ENCODE measurements at places on chromosomes 7 and 10. TPM values are rescaled to one million over a fixed set of nuclear protein-coding genes. Genes with fewer than 3 reads are reported as not detected.

GRCh38 chr7:147811923-147812322 is 778.6 kb upstream of the C7orf33 start:
- H3K4me1 ChIP-seq, result no peaks in the 10 kb centered on the region
- DNase-seq, result no peak
- H3K4me3 ChIP-seq, result no peak overlapping the region
- H3K36me3 ChIP-seq, result no peaks in the 10 kb centered on the region
- no peak overlapping the region for H3K27ac ChIP-seq

Gene WDR86
- total RNA-seq, result not detected

GRCh38 chr10:98300526-98301229 is 32.7 kb upstream of the LOXL4 start:
- H3K27ac ChIP-seq, result no peak overlapping the region
- H3K4me1 ChIP-seq, result no peaks in the 10 kb centered on the region
- peaks cover 3% of the 10 kb centered on the region for H3K27me3 ChIP-seq
- no peak for DNase-seq
- H3K36me3 ChIP-seq, result no peaks in the 10 kb centered on the region
- H3K4me3 ChIP-seq, result no peak overlapping the region

GRCh38 chr7:45699015-45699309 is 124.8 kb downstream of the ADCY1 start:
- no peak overlapping the region for H3K4me3 ChIP-seq
- peaks cover 5% of the 10 kb centered on the region for H3K27me3 ChIP-seq
- H3K27ac ChIP-seq, result no peak overlapping the region
- DNase-seq, result no peak
- H3K36me3 ChIP-seq, result no peaks in the 10 kb centered on the region
- H3K4me1 ChIP-seq, result no peaks in the 10 kb centered on the region

Gene TEX36
- total RNA-seq, result not detected

Gene IFRD1
- total RNA-seq, result 97.1 TPM

DNA sequence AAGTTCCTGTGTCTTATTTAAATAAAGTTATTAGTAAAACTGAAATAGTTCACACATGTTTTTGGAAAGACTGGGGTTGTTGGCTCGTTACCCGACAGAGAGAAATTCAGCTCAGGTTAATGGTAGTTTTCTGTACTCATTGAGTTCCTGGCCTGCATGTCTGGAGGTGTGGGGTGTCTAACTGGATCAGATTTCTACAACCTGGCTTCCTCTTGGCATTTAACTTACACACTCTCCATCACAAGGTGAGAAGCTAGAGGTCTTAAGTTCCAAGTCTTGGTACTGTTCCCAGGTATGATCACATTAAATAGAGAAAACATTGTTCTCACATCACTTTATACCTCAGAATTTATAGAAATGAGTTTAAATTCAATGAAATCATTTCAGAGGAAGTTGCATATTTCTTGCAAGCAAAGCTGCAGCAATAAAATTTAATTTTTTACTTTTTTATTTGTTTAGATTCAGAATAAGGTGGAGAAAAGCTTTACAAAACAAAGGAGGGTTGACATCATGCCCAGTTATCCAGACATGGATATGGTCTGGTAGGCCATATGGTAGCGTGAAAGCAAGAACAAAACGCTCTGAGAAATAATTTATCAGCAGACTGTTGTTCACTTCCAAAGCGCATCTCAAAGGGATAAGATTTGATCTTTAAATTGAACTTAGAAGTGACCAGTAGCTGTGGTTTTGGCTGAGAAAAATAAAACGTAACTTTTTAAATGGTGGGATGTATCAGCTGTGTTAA is 120.6 kb downstream of the GLCCI1 start:
- DNase-seq, result no peak
- H3K4me1 ChIP-seq, result no peaks in the 10 kb centered on the region
- H3K36me3 ChIP-seq, result peaks cover 31% of the 10 kb centered on the region
- no peaks in the 10 kb centered on the region for H3K27me3 ChIP-seq
- H3K4me3 ChIP-seq, result no peak overlapping the region

DNA sequence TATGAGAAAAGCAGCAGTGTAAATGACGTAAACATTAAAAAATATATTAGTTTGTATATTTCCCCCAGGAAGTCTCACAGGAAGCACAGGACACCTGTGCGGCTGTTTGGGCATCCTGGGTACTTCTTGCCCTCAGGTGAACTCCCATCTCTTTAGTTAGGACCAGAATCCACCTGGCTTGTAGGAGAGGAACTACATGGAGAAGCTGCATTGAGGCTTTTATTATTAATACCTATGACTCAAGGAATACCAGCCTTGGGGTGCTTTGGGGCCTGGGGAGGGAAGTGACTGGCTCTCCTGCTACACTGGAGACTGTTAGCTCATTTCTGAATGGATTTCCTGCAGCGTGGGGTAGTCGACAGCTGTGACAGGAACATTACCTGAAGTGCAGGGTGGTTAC is 40.0 kb upstream of the GSDME start:
- no peak overlapping the region for H3K27ac ChIP-seq
- H3K4me3 ChIP-seq, result no peak overlapping the region
- H3K4me1 ChIP-seq, result peaks cover 26% of the 10 kb centered on the region
- peaks cover 48% of the 10 kb centered on the region for H3K36me3 ChIP-seq
- no peak for DNase-seq

Gene STK32C
- total RNA-seq, result 14.6 TPM

Gene CADPS2
- not detected for total RNA-seq

- H3K36me3 ChIP-seq, result no peaks in the 10 kb centered on the region
- H3K27ac ChIP-seq, result peak overlapping the region; percentile 70
- peaks cover 35% of the 10 kb centered on the region for H3K4me1 ChIP-seq
- peak overlapping the region; percentile 79 for H3K4me3 ChIP-seq
- peaks cover 9% of the 10 kb centered on the region for H3K27me3 ChIP-seq
- DNase-seq, result no peak
Observed at GRCh38 chr7:5557920-5558401, 134.3 kb upstream of the TNRC18 start.

DNA sequence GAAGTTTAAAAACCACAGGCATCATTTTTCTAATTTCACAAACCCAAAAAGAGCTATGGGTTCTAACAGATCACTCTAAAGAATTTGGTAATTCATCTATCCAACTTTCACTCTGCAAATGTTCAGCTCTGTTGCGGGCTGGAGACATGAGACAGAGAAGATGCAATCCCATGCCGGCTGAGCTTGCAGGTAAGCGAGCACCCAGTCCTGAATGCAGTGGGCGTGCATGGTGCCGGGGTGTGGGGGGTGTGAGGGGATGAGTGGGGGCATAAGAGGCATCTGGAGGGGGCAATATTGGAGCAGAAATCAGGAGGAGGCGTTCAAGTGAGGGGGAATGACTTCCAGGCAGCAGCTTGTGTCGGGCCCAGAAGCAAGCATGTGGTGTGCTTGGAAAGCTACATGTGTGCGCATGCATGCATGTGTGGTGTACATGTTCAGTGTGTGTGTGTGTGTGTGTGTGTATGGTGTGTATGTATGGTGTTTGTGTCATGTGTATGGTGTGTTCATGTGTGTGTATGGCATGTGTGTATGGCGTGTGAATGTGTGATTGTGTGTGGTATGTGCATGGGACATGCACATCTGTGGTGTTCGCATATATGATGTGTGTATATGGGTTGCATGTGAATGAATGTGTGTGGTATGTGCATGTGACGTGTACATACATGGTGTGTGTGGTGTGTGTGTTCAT is 172.9 kb downstream of the PRKCQ start:
- peaks cover 4% of the 10 kb centered on the region for H3K27me3 ChIP-seq
- H3K36me3 ChIP-seq, result peaks cover 12% of the 10 kb centered on the region
- no peak for DNase-seq

GRCh38 chr7:35657125-35657524 is 37.8 kb downstream of the HERPUD2 start:
- no peak overlapping the region for H3K27ac ChIP-seq
- peaks cover 31% of the 10 kb centered on the region for H3K4me1 ChIP-seq
- H3K36me3 ChIP-seq, result peaks cover 61% of the 10 kb centered on the region
- no peaks in the 10 kb centered on the region for H3K27me3 ChIP-seq

Gene LFNG
- total RNA-seq, result 34.8 TPM

DNA sequence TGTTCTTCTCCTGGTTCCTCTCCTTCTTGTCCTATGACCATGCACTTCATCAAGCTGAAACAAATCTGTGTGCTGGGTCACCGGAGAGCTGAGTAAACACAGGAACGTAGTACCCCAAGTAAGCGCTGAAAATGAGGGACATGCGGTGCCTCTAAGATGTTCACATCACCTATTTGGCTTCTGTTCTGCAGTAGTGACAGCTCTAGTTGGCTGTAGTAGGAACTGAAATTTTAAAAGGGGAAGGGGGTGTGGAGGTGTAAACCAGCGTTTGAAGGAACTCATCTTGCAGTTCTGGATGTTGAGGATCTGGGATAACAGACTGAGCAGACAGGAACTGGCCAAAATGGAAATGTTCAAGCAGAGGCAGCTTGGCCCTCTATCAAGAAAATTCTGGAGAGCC is 85.2 kb downstream of the WNT2 start:
- H3K36me3 ChIP-seq, result no peaks in the 10 kb centered on the region
- DNase-seq, result no peak
- H3K27me3 ChIP-seq, result peaks cover 4% of the 10 kb centered on the region
- H3K27ac ChIP-seq, result no peak overlapping the region

DNA sequence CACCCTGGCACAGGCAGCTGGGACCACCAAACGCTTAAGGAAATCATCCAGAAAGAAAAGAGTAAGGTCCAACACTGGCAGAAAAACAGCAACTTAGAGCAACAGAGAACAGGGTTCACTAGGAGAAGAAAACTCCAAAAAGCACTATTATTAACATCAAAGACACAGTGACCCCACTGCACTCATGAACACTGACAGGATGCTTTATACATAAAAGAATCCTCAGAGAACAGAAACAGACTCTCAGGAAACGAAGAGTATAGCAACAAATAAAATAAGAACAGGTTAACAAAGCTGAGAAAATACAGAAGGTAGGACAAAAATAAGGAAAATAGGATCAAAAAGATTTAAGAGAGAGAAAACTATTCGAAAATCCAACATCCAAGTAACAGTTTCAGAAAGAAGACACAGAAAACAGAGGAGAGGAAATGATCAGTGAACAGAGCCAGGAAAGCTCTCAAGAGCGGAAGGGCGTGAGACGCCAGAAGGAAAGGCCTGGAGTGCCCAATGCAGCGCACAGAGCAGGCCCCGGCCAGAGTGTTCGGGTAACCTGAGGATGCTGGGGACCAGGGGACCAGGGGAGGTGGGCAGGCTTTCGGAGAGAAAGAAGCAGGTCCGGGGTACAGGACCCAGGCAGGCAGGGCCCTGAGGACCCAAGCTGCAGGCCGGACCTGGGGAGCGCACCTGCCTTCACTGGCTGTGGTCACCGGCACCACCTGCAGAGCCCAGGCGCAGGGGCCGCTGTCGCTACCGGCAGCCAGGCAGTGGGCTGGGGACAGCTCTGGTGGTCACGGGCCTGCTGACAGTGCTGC is 258.2 kb downstream of the MAD1L1 start:
- H3K27ac ChIP-seq, result no peak overlapping the region
- no peak for DNase-seq
- peaks cover 11% of the 10 kb centered on the region for H3K4me1 ChIP-seq
- H3K36me3 ChIP-seq, result peaks cover 6% of the 10 kb centered on the region
- no peak overlapping the region for H3K4me3 ChIP-seq

Gene KNDC1
- 0.54 TPM for total RNA-seq

Measured in activated T-helper 1 cell treated with anti-CD3 and anti-CD28 coated beads, Interleukin-12 subunit alpha, Interleukin-12 subunit beta, Interleukin-2, Interleukin-4 antibody, amounts not matched to agents 30 ng/mL and 10 ng/mL and 1 ng/mL, durations not matched to agents 14 hours and 24 hours and 36 hours (primary cell).